ENCODE measurements at places on chromosomes 16 and 17. TPM values are rescaled to one million over a fixed set of nuclear protein-coding genes. Genes with fewer than 3 reads are reported as not detected.

NIP7 gene
- total RNA-seq, result 29.0 TPM

GAS2L2 gene
- not detected for total RNA-seq

GRCh38 chr17:72512649-72513556 lies 392.1 kb downstream of the SOX9 start:
- no peak for ATAC-seq

DNA sequence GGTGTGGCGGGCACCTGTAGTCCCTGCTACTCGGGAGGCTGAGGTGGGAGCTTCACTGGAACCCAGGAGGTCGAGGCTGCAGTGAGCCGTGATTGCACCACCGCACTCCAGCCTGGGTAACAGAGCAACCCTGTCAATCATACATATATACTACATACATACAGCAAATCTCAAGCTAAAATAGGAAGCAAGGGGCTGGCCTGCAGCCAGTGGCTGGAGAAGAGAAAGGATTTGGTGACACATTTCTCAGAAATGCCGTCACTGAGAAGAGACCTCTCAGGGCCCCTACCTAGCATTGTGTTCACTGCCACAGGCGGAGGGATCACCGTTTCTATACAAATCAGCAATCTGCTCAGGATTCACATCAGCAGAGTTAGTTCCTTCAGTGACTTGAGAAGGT lies 16.9 kb downstream of the NARF start:
- ATAC-seq, result no peak

ZCCHC14 gene
- 11.4 TPM for total RNA-seq

GRCh38 chr16:8788578-8789172 lies 8.8 kb downstream of the TMEM186 start:
- no peak for ATAC-seq

- no peak for ATAC-seq
Measured at GRCh38 chr17:69402052-69402451, 12.4 kb upstream of the MAP2K6 start.

GRCh38 chr16:53022374-53022773 lies 30.3 kb downstream of the CHD9NB start:
- ATAC-seq, result peak; percentile 82

SNAI3 gene
- total RNA-seq, result 0.28 TPM
